ENCODE measurements at places on chromosomes 16 and 17. TPM values are rescaled to one million over a fixed set of nuclear protein-coding genes. Genes with fewer than 3 reads are reported as not detected.

Gene PNMT
- total RNA-seq = 2.3 TPM

Gene AHSP
- total RNA-seq = 1.6 TPM

Gene SLC25A11
- total RNA-seq = 80.6 TPM

DNA sequence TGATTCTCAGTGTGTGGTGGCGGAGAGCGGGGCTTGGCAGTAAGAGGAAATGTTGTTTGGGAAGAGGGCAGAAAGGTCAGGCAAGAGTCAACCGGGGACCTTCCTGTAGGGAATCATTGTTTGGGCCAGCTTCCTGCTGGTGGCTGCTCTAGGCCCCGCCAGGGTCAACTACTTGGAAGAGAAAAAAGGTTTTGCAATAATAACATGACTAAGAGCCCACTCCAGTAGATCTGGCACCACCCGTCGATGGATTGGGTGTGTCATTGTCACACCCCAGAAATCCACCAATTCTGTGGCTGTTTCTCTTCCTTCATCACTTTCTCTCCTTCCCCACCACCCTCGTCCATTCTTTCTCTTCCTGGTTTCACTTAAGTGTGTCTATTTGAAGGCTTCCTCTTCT, 4.2 kb upstream of the KRT24 start:
- no peak overlapping the region for H3K27ac ChIP-seq
- H3K36me3 ChIP-seq = no peaks in the 10 kb centered on the region
- H3K4me3 ChIP-seq = no peak overlapping the region
- no peaks in the 10 kb centered on the region for H3K27me3 ChIP-seq

- no peak overlapping the region for H3K27ac ChIP-seq
- H3K4me3 ChIP-seq = no peak overlapping the region
- no peaks in the 10 kb centered on the region for H3K4me1 ChIP-seq
- no peaks in the 10 kb centered on the region for H3K27me3 ChIP-seq
- no peaks in the 10 kb centered on the region for H3K36me3 ChIP-seq
Observed at GRCh38 chr16:14958970-14959369, 15.9 kb upstream of the PDXDC1 start.

- no peak overlapping the region for H3K27ac ChIP-seq
- peaks cover 5% of the 10 kb centered on the region for H3K4me1 ChIP-seq
- H3K4me3 ChIP-seq = no peak overlapping the region
- H3K27me3 ChIP-seq = no peaks in the 10 kb centered on the region
Observed at GRCh38 chr16:11561454-11561805, 25.3 kb downstream of the LITAF start.

GRCh38 chr17:46158323-46159296, 34.6 kb downstream of the KANSL1 start:
- peak; percentile 43 for DNase-seq
- peaks cover 2% of the 10 kb centered on the region for H3K36me3 ChIP-seq
- H3K27me3 ChIP-seq = no peaks in the 10 kb centered on the region

DNA sequence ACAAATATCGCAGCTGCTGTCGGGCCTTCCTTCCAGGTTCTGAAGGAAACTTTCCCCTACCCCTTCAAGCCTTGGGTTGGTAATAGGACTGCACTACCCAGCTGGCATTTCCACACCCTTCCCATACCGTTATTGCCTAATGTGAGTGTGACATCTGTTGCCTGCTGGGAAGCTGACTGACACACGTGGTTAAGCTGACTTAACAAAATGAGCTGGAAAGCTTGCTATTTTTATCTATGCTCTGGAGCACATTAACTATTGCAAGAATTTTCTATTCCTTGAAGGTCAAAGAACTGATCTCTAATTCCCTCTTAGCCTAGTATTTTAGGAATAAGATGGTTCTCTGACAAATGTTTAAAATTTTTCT, 79.5 kb downstream of the PMP22 start:
- H3K4me3 ChIP-seq = no peak overlapping the region
- DNase-seq = no peak
- no peaks in the 10 kb centered on the region for H3K36me3 ChIP-seq
- H3K27me3 ChIP-seq = no peaks in the 10 kb centered on the region

- no peak overlapping the region for H3K27ac ChIP-seq
- no peaks in the 10 kb centered on the region for H3K27me3 ChIP-seq
- H3K4me3 ChIP-seq = no peak overlapping the region
- H3K4me1 ChIP-seq = peaks cover 5% of the 10 kb centered on the region
Observed at GRCh38 chr17:67477687-67478086, 100.6 kb downstream of the PITPNC1 start.

GRCh38 chr17:751269-752001, 629 bp downstream of the GEMIN4 start:
- no peak overlapping the region for H3K27ac ChIP-seq
- no peaks in the 10 kb centered on the region for H3K27me3 ChIP-seq
- H3K4me1 ChIP-seq = no peaks in the 10 kb centered on the region
- peaks cover 56% of the 10 kb centered on the region for H3K36me3 ChIP-seq
- no peak for DNase-seq
- peak overlapping the region; percentile 96 for H3K4me3 ChIP-seq

GRCh38 chr16:7912132-7912531, 579.5 kb downstream of the RBFOX1 start:
- no peak overlapping the region for H3K4me3 ChIP-seq
- H3K36me3 ChIP-seq = no peaks in the 10 kb centered on the region

All from H9 (cell line).